Activated CD4-positive, alpha-beta memory T cell treated with anti-CD3 and anti-CD28 coated beads for 36 hours (primary cell): ENCODE measurements at places on chromosomes 13 and 19. TPM values are rescaled to one million over a fixed set of nuclear protein-coding genes. Genes with fewer than 3 reads are reported as not detected.

DNA sequence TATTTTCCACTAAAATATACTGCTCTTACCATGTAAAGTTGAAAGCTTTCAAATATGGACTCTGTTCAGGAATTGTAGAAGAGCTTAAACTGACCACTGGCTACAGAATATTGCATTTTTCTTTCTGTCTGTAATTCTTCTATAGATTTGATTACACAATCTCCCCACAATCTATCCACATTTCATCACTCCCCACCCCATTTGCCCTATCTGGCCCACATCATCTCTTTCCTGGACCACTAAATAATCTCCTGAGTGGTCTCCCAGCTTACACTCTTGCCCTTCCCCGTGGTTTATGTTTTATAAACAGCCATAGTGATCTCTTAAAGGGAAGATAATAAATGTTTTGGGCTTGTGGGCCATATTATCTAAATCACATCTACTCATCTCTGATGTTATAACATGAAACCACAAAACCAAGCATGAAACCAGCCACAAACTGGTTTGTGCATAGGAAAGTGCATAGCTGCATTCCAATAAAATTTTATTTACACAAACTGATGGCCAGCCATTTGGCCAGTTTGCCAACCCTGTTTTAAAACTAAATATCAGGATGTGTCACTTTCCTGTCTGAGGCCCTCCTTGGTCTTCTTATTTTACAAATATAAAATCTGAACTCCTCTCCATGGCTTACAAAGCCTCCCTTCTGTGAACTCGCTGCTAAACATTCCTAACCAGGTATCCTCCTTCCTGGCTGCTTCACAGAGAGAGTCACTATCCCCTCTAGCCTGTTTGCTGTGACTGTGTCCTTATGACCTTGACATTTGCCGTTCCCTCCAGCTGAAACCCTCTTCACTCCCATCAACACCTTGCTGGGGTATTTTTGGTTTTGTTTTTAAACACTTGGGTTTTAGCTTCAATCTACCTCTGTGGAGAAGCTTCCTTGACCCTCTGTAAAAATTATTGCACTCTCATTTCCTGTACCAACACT lies 500.9 kb downstream of the GPC6 start:
- no peak for DNase-seq

DNA sequence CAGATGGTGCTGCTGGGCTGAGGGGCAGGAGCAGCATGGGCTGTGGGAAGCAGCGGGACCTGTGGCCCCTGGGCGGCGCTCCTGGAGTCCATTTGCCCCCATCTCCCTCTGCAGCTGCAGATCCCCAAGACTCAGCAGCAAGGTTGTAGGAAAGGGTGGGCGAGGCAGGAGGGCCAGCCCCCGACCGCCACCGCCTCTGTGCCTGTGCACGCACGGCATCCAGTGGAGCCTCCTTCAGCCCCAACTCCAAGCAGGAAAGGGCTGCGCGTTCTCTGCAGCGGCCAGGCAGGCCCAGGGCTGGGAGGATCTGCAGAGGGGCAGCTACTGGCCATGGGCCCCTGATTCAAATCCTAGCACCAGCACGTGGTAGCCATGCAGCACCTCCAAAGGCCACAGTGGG lies 20.8 kb downstream of the DPF1 start:
- DNase-seq: no peak

- DNase-seq: no peak
Measured at GRCh38 chr13:77360032-77360685, 33.3 kb upstream of the MYCBP2 start.

DNA sequence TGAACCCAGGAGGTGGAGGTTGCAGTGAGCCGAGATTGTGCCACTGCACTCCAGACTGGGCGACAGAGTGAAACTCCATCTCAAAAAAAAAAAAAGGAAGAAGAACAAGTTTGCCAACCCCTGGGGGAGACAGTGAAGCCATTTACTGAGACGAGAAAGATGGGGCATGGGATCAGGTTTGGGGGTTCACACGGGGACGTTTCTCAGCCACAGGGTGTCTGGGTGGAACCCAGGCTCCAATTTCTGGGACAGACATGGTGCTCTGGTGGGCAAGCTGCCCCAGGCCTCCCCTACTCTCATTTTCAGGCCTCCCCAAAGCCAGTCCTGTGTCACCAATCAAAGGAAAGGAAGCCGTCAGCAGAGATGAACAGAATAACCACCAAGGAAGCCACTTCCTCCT lies 13.4 kb downstream of the HSH2D start:
- no peak for DNase-seq

GRCh38 chr13:86992251-86992650 lies 678.9 kb upstream of the SLITRK5 start:
- no peak for DNase-seq

DNA sequence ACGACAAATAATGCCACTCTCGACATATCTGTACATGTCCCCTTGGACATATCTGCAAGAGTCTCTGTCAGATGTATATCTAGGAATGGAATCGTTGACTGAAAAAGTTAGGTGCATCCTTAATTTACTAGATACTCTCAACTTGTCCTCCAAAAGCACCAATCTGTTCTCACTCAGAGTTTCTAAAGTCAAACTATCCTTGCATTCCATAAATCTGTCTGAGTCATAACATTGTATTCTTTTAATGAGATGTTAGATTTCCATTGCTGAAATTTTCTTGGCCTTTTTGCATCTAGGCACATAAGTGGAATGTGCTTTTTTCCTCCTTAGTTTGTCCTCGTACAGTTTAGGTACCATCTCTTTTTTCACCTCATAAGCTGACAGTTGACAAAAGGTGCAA lies 139.8 kb downstream of the PTPRS start:
- no peak for DNase-seq

DNA sequence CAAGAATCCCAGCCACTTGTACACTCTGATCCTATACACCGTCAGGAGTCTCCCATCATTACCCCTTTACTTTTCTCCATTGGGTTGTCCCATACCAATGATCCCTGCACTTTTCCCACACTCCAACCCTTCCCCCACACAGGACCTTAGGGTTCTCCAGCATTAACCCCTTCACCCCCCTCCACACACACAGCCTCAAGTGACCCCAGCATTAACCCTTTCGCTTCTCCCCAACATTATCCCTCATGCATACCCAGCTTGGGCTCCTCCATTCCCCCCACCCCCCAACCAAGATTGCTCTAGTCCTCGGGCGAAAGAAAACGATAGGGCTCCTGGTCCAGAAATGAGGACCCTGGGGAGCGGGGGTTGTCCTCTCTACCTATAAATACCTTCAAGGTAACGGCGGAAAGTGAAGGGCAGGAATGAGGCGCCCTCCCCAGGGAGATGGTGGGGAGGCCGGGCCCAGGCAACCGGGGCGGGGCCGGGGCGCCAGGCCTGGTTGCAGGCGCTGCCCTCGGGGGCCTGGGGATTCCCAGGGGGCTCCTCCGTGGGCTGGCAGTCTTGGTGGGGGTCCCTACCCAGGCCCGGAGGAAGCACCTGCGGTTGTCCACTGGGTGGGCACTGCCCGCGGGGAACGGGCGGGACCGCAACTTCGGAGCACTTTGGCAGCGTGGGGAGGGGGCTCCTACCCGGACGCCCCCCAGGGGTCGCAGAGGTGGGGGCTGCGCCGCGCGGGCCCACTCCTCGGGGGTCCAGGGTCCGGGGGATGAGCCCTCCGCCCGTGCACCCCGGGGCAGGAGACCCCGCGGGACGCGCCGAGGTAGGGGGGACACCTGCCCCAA lies 757 bp downstream of the WIZ start:
- no peak for DNase-seq

DNA sequence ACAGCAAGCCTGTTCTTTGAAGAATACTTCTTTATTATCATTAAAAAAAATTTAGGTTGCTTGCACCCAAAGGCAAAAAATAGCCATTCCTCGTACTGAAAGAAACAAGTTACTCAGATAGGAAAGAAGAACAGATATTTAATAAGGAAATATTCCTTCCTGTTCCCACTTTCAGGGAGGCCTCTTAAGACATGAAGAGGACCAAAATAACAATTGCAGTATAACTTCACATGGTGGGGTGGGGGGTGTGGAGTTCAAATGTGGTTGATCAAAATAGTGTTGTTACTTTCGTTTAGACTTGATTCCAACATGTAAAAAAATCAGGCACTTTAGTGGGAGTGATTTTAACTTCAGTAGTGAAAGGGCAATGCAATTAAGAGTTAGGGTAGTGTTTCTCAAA lies 3.6 kb downstream of the RGCC start:
- no peak for DNase-seq

GRCh38 chr13:112605531-112605990 lies 17.6 kb upstream of the TUBGCP3 start:
- no peak for DNase-seq

DNA sequence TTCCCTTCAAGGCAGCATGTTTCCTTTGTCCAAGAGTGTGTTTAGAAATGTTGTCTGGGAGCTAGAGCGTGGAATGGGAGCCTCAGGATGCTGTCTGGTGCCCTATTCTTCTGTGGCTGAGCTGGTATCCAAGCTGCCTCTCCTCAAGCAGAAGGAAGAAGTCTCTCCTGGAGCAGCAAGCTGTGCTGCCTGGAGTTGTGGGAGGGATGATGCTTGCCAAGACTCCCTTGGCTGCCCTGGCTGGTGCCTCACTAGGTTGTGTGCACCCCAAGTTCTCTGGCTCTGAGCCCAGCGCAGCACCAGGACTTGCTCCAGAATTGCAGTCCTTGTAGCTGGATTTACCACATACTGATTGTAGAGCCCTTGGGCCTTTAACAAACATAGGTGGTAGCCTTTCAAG lies 4.7 kb upstream of the CYP4F3 start:
- DNase-seq: no peak

The IRF3 gene
- total RNA-seq: 143 TPM

The BAX gene
- total RNA-seq: 173 TPM

DNA sequence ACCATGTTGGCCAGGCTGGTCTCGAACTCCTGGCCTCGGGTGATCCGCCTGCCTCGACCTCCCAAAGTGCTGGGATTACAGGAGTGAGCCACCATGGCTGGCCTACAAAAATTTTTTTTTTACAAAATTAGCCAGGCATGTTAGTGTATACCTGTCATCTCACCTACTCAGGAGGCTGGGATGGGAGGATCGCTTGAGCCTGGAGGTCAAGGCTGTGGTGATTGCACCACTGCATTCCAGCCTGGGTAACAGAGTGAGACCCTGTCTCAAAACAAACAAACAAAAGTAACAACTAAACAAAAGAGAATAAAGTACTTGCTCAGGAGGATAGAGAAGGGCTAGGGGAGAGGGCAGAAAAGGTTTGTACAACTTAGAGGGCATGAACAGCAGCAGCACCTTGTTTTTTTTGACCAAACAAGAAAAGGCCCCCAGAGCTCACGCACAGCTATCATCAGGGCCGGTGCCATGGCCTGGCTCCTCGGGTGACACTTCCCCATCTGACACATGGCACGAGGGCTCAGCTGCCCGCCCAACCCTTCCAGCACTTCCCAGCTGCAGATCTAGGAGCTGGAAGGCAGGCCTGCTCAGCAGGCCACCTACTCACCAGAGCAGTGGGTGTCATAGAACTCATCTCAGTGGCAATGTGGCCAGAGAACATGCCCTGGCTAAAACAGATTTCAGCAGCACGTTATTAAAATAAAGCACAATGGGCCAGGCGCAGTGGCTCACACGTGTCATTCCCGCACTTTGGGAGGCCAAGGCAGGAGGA lies 8.6 kb upstream of the SLC7A9 start:
- no peak for DNase-seq

- DNase-seq: no peak
Measured at GRCh38 chr19:12788042-12788681, 3.1 kb upstream of the JUNB start.

The ZNF708 gene
- 10.1 TPM for total RNA-seq

- no peak for DNase-seq
Measured at GRCh38 chr13:59038824-59039223, 1124.9 kb downstream of the DIAPH3 start.

- no peak for DNase-seq
Measured at GRCh38 chr19:57512845-57513244, 13.1 kb downstream of the ZNF773 start.

The FFAR2 gene
- not detected for total RNA-seq

- DNase-seq: no peak
Measured at GRCh38 chr13:94087100-94087499, 392.4 kb downstream of the DCT start.

The CGB1 gene
- total RNA-seq: not detected

DNA sequence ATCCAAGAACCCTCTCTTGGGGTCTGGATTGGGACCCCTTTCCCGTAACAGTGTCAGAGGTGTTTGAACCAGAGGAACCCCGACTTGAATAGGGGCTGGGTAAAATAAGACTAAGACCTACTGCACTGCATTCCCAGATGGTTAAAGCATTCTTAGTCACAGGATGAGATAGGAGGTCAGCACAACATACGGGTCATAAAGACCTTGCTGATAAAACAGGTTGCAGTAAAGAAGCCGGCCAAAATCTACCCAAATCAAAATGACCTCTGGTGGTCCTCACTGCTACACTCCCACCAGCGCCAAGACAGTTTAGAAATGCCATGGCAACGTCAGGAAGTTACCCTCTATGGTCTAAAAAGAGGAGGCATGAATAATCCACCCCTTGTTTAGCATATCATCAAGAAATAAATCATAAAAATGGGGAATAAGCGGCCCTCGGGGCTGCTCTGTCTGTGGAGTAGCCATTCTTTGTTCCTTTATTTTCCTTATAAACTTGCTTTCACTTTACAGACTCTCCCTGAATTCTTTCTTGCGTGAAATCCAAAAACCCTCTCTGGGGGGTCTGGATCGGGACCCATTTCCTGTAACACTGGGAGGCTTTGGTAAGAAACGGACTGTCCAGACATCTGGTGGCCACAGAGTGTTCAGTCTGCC lies 4.4 kb upstream of the SIN3B start:
- no peak for DNase-seq

- DNase-seq: no peak
Measured at GRCh38 chr13:73913079-73913740, 221.0 kb downstream of the KLF12 start.

DNA sequence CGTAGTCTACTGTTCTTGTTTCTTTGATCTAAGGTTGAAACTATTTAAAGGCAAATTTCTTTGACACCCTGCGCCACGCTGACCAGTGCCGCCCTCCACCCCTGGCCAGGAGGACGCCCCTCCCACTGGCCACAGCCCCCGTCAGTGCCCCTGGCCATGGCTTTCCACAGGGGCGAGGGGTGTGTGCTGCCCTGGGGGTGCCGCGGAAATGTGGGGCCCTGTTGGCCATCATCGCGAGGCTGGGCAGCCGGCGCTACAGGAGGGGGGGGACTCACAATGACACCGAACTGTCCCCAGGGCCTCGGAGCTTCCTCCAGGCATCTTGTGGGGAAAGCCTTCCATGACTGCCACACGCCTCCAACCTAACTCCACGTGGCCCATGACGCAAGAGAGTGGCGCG lies 10.9 kb downstream of the SHC2 start:
- DNase-seq: no peak

GRCh38 chr19:12938779-12939601 lies 581 bp downstream of the CALR start:
- DNase-seq: peak; percentile 70
